Cerebellar nuclear complex (tissue), 1 donor: ENCODE measurements at places on chromosomes 1 and 21.

DNA sequence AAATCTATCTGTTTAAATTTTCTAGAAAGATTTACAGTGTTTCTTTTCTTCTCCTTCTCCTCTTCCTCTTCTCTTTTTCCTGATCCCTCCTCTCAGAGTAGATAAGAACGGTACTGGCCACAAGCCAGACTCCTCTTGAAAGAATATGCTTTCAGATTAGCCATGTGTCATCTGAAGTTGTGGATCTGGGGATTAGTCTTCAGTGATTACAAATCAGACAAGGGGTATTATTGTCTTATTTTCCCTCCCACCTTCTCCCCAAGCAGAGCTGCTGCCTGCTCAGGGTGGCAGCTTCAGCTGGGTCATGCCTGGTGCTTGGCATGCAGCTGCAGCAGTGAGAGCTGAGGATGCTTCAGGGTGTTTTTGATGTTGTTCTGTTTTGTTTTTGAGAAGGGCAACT, 42.7 kb downstream of the SGIP1 start:
- no peak for DNase-seq

DNA sequence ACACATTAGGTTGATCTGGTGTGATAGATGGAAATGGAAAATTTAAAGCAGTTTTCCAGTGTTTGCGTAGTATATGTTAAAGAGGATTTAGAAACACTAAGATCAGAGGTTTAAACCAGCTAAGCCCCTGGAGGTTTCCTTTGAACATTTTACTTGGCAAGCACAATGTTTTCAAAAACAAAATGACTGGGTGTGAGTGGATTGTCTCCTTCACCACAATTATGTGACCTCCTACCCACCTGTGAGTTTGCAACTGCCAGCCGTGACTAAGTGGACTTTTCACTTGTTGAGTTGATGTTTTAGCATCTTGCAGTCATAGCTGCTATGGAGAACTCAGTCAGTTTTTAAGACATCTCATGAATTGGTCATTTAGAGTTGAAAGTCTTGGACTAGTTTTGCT, 4.7 kb downstream of the CCDC190 start:
- no peak for DNase-seq

GRCh38 chr1:68808351-68808750, 311.5 kb upstream of the DEPDC1 start:
- DNase-seq: no peak

- DNase-seq: no peak
These were observed 202.5 kb upstream of the RAB4A start for GRCh38 chr1:229068270-229068987.

DNA sequence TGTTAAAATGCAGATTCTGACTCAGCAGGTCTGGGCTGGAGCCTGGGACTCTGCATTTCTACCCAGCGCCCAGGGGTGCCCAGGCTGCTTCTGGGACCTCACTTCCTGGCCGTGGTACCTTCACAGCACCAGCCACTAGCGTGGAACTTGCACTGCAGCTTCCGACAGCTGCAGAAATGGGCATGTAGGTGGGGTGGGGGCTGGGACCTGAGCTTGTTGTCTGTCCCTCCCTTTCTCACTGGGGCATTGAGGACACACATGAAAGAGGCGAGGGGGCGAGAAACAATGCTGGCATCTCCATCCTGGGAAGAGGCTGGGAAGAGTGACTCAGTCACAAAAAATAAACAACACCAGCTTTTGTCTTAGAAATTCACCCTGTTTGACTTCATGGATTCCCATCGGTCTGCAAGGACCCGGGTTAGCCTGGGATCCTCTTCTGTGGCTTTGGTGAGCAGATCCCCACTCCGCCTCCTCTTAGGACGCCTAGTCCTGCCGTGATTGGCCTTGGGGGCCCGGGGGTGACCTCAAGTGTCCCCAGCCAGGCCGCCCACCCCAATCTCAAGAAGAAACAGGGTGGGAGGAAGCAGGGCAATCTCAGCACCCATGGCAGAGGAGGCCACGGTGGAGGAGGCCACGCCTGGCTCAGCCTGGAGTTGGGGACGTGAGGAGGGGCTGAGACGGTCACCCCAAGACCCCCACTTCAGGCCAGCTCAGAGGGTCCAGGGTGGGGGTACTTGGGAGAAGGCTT, 29.9 kb upstream of the POFUT2 start:
- DNase-seq: no peak

- DNase-seq: no peak
These were observed 598.1 kb downstream of the NPHP4 start for GRCh38 chr1:5394111-5394510.

- no peak for DNase-seq
These were observed 1242.1 kb downstream of the PLA2G4A start for GRCh38 chr1:188070848-188071247.

- peak; percentile 42 for DNase-seq
These were observed 31.4 kb upstream of the PCBP3 start for GRCh38 chr21:45611939-45612664.

- DNase-seq: no peak
These were observed 25.3 kb upstream of the PIK3CD start for GRCh38 chr1:9626201-9626608.

- DNase-seq: no peak
These were observed 3.9 kb upstream of the LRRC52 start for GRCh38 chr1:165539908-165540307.

DNA sequence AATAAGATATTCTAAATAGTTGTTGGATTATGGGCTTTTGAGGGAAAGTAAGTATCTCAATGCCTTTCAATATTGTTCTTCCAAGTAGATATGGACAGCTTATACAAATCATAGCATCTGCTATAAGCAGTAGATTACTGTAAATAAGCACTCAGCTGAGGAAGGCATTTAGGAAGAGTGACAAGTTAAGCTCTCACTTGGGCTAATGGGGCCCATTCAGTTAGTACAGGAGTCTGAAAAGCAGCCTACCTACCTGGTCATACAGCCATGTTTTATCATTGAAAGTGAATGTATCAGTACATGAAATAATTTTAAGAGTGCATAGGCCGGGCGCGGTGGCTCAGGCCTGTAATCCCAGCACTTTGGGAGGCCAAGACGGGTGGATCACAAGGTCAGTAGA, 73.1 kb downstream of the APP start:
- DNase-seq: no peak

- DNase-seq: no peak
These were observed 2.8 kb upstream of the CELA2A start for GRCh38 chr1:15453734-15454133.

DNA sequence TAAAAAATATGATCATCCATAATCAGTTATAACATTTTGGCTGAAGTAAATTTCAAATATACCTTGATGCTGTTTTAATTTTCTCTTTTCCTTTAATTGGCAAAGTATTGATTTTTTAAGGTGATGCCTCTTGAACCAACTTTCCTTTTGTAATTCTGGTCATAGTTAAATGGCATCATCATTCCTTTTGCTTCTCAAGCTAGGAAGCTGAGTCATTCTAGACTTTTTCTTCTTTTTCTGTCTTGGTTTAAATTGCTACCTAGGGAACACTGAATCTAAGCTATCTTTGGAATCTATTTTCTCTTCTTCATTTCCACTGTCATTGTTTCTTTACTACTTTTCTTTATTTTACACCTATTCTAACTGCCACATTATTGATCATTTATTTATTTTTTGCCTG, 162.7 kb downstream of the HMCN1 start:
- no peak for DNase-seq

DNA sequence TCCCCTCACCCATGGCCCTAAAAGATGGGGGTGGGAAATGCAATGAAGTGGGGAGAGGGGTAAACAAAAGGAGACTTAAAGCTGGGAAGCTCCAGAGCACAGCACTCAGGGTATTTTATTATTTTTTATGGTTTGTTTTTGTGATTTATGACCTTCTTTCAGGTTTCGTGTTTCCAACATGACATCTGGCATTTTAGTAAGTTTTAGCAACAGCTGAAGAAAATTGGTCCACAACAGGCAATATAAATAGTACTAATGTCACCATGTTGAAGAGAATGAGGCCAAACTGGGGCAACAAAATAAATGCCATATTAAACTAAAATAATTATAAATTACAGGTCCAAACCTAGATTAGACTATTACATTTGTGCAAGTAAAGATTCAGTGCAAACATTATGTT, 56.3 kb downstream of the TBX15 start:
- no peak for DNase-seq

DNA sequence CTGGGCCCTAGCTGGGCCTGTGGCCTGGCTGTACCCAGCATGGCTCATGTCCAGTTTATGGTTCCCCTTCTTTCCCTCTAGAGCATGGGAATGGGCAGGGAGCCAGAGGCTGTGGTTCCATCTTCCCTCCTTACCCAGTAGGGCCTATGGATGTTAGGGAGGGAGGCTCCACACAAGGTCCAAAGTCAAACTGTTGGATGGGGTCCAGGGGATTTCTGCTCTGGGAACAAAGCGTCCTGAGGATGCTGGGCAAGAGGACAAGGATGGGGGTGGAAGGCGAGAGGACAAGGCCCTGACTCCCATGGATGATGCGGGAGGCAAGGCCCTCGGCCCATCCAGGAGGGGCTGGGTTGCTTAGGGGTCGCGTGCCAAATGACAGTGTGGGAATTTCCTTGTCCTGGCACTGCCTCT, 17.3 kb downstream of the CSF1 start:
- no peak for DNase-seq

DNA sequence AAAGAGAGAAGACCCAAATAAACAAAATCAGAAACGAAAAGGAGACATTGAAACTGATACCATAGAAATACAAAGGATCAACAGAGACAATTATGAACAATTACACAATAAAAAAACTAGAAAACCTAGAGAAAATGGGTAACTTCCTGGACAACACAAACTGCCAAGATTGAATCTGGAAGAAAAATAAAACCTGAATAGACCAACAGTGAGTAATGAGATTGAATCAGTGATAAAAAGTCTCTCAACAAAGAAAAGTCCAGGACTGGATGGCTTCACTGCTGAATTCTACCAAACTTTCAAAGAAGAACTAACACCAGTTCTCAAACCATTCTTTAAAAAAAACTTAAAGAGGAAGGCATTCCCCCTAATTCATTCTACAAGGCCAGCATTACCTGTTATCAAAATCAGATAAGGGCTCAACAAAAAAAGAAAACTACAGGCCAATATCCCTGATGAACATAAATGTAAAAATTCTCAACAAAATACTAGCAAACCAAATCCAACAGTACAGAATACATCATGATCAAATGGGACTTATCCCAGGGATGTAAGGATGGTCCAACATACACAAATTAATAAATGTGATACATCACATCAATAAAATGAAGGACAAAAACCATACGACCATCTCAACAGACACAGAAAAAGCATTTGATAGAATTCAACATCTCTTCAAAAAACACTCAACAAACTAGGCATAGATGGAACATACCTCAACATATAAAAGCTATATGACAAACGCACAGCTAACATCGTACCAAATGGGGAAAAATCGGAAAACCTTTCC, 119.9 kb downstream of the ACBD6 start:
- DNase-seq: no peak

GRCh38 chr1:48853006-48853405, 76.3 kb upstream of the BEND5 start:
- DNase-seq: no peak

- DNase-seq: no peak
These were observed 838.2 kb upstream of the B3GALT2 start for GRCh38 chr1:194024659-194025058.

DNA sequence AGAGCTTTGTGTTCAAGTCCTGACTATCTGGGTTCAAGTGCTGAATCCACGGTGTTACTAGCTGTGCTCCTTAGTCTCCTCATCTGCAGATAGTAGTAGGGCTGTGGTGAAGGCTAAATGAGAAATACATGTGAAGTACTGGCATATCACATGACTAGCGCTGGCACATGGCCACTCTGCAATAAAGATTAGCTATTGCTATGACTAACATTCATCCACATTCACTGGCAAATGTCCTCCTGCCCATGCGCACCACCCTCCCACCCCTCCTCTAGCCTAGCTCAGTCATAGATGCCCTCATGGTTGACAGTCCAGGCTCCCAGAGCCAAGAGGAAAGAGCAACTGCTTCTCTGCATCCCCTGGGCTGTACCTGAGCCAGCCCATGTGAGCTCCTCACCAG, 8.5 kb upstream of the COL8A2 start:
- no peak for DNase-seq

DNA sequence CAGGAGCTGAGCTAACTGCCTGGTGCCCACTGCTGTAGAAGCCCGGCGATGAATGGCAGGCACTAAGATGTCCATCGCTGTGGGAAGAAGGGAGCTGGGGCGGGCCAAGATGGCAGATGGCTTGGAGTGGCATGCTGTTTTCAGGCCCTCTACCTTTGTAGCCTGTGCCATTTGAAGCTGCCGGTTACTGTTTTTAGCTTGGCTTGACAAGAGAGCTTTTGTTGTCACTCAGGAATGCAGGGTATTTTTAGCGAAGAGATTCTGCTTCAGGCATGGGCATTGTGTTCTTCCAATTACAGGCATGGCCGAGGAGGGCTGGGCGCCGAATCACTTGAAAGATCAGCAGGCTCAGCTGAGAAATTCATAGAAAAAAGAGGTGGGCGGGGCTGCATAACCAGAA, 348.7 kb downstream of the RPS6KC1 start:
- DNase-seq: peak; percentile 96

DNA sequence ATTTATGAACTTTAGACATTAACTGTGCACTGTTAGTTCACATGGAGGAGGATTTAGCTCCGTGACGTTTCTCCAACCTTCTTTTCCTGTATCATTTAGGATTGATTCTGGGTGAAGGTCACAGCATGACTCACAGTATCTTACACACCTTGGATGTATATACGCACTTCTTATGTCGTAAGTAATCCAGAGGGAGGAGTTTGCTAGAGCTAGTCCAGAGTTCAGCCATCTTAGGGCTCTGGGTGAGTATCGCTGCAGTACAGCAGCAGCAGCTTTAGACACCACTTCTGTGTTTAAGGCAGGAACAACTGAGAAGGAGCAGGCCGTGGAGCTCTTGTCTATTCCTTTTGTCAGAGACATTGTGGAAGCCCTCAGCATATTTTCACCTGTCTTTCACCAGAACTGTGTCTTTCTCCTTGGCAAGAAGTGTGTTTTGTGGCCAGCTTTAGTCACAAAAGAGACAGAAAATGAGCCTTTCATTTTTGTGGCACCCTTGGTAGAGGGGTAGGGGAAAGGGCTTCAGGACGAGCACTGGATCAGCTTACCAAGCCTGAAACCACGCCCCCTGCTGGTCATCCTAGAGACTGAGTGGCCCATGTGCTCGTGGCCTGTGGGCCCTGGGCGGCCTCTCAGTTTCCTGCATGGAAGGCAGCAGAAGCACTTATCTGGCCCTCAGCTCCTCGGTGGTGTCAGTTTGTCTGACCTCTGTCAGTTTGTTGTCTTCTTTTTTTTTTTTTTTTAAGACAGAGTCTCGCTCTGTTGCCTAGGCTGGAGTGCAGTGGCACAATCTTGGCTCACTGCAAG, 64.0 kb downstream of the ADARB1 start:
- no peak for DNase-seq

GRCh38 chr21:33383056-33383888, 19.9 kb upstream of the IFNGR2 start:
- DNase-seq: no peak

DNA sequence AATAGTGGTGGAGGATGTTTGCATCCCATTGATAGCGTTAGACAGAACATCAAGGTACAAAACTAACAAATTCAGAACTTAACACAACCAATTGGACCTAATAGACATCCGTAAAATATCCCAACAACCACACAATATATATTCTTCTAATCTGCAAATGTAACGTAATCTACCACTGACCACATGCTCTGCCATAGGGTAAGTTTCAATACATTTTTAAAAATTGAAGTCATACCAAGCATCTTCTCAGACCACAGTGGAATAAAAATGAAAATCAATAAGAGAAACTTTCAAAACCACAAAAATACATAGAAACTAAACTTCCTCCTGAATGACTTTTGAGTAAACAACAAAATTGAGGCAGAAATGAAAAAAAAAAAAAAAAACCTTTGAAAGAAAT, 1087.5 kb downstream of the KCNT2 start:
- no peak for DNase-seq
